ENCODE measurements at places on chromosomes 1 and 21.

DNA sequence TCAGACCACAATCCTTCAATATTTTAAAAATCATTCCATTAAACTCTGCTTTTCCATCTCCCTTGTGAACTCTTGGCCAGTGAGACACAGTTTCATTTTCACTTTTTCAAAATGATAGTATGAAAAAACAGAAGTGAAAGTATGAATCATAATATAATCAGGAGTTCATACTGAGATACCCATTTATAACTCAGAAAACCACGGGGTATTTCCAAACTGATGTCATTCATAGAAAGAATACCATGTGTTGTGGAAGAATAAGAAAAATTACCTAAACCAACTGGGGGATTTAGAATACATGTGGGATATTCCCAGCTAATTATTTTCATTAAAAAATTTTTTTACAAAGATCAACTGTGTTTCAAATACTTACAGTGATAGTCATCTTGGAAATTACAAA is 149.9 kb downstream of the MRPL39 start:
- DNase-seq: no peak

GRCh38 chr1:121417325-121417923 is 232.6 kb downstream of the SRGAP2C start:
- DNase-seq: no peak

GRCh38 chr1:43854473-43854872 is 79.1 kb upstream of the ARTN start:
- DNase-seq: no peak

DNA sequence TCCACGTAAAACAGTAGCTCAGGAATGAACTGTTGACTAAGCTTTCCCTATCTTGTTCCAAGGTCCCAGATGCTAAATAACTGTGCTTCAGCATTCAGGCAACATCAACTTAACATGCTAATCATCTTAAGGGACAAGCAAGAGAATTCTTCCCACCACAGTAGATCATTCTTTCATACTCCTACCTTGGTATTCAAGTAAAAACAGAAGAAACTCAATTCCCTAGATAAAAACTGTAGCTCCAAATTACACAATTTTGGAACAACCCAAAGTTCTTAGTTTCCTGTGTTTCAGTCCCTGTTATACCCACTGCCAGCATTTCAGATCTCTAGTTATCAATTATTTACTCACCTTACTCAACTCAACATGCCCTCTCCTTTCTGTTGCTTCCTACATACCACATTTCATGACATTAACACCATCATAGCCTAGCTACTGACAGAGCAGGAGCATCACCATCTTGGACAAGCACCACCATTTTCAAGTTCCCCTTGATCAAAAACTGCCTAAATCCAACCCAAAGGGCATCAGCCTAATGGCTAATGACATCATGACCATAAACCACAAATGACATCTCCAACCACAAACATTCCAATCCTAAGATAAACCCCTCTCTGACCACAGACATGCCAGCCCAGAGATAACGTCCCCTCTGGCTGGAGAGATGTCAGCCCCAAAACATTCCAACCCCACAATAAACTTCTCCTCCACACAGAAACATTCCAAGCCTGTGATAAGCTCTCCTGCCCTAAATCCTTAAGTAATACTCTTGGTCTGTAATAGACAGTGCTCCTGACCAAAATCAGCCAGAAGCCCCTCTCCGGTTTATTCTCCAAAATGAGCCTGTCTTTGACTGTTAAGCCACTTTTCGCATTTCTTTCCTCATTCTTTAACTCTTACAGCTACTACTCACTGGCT is 191.2 kb downstream of the RERE start:
- no peak for DNase-seq

DNA sequence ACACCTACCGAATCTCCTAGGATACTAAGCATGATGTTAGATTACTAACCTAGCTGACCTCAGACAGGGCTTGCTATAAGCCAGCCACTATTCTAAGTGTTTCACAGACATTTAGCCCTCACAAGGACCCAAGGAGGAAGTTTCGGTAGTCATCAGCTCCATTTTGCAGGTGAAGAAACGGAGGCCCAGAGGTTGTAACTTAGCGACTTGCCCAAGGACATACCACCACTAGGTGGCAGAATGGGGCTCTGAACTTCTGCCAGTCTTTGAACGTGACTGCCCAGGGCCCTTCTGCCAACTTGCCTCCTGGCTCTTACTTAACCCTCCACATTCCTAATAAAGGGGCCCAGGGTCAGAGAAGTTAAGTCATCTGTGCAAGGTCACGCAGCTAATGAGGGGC is 283.5 kb downstream of the C1orf94 start:
- DNase-seq: no peak

- no peak for DNase-seq
These were observed 19.0 kb upstream of the IFNLR1 start for GRCh38 chr1:24206083-24206464.

GRCh38 chr1:26700711-26701110 is 4.9 kb downstream of the ARID1A start:
- DNase-seq: no peak

DNA sequence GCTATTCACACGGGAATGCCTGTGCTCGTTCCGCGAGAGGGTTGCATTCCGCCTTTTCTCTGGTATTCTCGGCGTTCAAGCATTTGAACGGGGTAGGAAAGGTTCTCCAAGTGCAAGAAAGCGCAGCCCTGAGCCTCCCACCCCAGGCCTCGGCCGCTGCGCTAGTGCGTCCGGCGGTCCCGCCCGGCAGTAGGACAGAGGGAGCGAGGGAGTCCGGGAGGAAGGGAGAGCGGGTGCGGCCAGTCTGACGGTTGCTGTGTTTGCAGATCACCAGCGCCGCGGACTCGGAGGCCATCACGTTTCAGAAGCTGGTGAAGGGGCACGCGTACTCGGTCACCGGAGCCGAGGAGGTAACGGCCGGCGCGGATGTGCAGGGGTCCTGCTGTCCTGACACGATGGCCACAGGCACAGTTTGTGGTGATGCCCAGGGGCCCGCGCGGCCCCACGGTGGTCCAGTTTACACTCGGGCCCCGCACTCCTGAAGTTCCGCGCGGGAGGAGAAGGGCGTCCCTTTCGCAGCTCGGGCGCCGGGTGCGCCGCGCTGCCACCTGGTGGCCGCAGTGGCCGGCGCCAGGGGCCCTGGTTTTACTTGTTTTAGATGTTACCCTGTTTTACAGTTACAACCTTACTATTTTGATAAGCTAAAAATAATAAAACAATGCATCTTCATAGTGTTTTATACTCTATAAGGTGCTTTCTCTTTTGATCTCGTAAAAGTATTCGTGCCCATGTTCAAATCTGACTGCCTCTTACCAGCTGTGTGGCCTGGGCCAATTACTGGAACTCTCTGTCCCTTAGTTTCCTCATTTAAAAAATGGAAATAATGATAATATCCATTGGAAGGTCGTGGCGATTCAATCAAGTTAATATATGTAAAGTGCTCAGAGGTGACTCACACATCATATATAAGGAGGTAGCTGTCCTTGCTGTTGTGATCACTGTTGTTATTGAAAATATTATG is 36.7 kb downstream of the CAPN2 start:
- DNase-seq: peak; percentile 36

DNA sequence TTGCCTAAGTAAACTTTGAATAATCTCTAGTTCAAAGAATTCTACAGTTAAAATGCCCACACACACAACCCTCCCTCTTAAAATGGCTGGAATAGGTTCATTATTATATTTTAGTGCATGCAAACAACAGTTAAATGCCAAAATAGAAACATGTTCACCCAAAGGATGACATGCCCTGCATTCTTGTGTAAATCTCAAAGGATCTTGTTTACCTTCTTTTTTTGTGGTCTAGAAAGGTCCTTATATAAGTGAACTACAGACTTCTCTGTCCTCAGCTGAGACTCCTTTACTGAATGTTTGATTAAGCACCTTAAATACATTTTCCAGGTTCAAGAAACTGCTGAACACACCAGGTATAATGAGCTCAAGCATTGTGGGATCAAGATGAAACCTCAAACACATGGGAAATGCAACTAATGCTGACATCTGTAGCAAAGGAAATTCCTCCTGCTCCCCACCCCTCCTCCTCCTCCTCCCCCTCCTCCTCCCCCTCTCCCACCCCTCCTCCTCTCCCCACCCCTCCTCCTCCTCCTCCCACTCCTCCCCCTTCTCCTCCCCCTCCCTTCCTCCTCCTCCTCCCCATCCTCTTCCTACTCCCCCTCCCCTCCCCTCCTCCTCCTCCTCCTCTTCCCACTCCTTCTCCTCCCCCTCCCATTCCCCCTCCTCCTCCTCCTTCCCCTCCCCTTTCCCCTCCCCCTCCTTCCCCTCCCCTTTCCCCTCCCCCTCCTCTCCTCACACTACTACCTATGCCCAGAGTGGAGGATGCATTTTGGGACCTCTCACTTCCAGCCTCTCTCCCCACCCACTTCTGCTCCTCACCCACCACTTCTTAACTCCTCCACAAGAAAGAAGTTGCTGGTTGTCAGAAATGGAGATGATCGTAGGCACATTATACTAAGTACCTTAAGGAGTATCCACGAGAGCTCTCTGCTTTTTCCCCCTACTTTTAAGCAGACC is 233.9 kb downstream of the MRPL39 start:
- no peak for DNase-seq

GRCh38 chr1:99751877-99752504 is 14.4 kb downstream of the FRRS1 start:
- DNase-seq: no peak

- no peak for DNase-seq
These were observed 8.8 kb downstream of the ETV3L start for GRCh38 chr1:157090771-157091170.

DNA sequence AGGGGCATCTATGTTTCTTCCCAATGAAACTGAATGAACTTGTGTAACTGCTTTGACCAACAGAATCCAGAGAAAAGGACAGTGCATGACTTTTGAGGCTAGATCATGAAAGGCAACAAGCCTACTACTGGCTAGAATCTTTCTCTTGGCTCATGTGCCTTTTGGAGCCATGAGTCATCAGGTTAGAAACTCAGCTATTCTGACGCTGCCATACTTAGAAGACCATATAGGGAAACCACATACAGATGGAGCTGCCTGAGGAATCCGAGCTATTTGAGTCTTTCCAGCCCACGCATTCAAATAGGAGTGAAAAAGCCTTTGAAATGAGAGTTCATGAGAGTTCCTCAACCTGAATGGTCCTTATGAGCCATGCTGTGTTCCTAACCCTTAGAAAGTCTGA is 738.5 kb upstream of the CHRM3 start:
- no peak for DNase-seq

GRCh38 chr1:214739621-214740238 is 136.7 kb downstream of the CENPF start:
- no peak for DNase-seq

DNA sequence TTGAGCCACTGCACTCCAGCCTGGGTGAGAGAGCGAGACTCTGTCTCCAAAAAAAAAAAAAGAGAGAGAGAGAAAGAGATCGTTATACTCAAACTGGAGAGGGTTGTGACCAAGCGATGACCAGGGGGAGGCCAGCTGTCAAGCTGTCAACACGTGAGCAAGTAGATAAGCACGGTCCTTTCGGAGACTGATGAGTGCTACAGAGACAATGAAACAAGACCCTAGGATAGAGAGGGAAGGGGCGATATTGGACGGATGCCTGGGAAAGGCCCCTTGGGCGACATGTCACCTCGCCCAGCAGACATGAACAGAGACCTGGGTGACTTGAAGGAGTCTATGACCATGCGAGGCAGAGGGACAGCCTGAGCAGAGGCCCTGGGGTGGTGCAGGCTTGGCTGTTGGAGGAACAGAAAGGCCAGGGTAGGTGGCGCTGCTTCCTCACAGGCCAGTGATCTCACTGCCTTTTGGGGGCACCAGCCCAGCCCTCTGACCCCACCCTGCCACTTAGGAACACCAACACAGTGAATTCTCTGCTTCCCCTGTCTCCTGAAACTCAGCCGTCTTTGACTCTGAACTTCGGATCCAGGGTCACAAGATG is 100.8 kb upstream of the IFFO2 start:
- no peak for DNase-seq

DNA sequence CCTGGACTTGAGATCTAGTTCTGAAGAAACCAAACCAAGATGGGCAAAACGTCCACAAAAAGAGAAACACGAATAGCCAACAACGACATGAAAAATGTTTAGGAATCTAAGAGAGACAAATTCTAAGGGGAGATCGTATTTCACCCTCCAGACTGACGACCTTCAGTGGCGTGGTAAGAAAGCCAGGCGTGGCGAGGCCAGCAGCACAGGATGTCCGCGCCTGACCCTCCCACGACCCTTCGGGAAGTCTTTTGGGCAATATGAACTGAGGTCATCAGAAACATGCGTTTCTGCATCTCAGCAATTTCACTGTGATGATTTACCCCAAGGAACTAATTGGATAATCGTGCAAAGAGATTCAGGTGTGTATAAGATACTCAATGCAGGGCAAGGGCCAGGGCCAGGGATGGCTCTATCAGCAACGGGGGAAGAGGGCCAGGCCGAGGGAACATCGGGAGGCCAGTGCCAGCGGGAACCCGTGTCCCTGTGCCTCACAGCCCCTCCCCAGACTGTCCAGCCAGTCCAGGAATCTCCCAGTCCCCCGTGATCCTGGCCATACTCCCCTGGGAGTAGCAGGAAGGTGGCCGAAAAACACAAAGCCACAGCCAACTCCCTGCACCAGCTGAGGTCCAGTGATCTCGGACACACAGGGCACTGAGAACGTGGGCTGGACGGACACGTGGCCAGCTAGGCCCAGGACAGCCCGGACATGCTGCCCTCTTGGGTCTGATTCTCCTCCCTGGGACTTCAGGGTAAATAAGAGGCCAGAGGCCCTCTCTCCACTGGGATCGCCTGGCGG is 53.6 kb upstream of the ADARB1 start:
- no peak for DNase-seq

DNA sequence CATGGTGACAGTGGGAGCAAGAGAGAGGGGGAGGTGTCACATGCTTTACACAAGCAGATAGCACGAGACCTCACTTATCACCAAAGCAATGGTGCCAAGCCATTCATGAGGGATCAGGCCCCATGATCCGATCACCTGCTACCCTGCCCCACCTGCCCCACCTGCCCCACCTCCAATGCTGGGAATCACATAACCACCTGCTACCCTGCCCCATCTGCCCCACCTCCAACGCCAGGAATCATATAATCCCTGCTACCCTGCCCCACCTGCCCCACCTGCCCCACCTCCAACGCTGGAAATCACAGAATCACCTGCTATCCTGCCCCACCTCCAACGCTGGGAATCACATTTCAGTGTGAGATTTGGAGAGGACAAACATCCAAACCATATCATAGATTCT is 10.6 kb upstream of the AIRE start:
- no peak for DNase-seq

DNA sequence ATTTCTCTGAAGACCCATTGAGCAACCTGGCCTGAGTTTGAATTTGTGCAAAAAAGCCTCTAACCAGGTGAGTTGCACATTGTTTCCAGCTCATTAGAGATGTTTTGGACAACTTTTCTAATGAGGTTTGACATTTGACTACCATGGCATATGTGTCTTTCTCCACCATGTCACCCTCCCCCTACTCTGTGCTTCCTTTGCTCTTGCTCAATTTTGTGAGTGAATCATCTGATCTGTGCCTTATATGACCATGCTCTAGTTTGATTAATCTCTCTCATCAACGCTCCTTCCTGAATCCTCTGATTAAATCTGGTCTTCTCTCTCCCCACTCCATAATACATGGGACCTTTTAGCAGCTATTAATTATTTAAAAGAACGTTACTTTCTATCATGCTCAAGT is 144.8 kb upstream of the SAMSN1 start:
- DNase-seq: no peak
